Vagina (tissue), 2 donors: ENCODE measurements at places on chromosomes 2 and 18. TPM values are rescaled to one million over a fixed set of nuclear protein-coding genes. Genes with fewer than 3 reads are reported as not detected.

VIT gene
- total RNA-seq: 56.5 TPM

HRH4 gene
- not detected for total RNA-seq

GALR1 gene
- total RNA-seq: 0.98 TPM

CDKL4 gene
- 2.7 TPM for total RNA-seq

ZBTB14 gene
- total RNA-seq: 8.8 TPM

- no peak overlapping the region for H3K4me3 ChIP-seq
- DNase-seq: no peak
- H3K27ac ChIP-seq: no peak overlapping the region
- no peaks in the 10 kb centered on the region for H3K27me3 ChIP-seq
Observed at GRCh38 chr2:171930385-171930784, 8.1 kb downstream of the HAT1 start.

DNA sequence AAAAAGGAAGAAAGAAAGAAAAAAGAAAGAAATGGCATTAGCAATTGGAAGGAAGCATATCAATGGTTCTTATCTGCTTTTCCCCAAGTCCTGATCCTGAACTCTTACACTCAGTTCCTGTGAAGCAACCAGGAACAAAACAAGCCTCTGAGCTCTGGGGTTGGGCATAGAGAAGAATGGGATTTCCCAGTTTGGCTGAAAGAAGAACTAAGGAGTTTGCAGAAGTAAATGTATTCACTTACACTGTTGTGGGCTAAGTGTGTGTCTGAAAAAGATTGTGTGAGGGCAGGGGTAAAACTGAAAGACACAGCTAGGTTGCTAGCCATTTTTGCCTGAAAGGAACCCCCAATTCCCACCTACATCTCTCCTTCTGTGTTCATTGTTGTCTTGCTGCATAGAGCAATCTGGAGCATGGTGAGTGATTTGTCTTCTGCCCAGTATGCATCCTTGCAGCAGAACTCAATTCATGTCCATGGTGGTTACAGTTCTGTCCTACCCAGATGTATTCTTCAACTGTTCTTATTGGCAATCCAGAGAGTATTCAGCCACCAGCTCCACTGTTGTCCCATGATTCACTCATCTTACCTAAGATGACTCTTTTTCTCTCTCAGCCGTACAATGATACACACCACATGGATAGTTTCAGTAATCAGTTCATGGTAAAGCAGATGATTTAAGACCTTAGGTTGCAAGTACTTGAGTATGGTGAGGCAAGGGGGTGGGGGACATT, 348.7 kb downstream of the ARHGAP15 start:
- no peak overlapping the region for H3K27ac ChIP-seq
- peaks cover 15% of the 10 kb centered on the region for H3K4me1 ChIP-seq
- H3K27me3 ChIP-seq: no peaks in the 10 kb centered on the region

DNA sequence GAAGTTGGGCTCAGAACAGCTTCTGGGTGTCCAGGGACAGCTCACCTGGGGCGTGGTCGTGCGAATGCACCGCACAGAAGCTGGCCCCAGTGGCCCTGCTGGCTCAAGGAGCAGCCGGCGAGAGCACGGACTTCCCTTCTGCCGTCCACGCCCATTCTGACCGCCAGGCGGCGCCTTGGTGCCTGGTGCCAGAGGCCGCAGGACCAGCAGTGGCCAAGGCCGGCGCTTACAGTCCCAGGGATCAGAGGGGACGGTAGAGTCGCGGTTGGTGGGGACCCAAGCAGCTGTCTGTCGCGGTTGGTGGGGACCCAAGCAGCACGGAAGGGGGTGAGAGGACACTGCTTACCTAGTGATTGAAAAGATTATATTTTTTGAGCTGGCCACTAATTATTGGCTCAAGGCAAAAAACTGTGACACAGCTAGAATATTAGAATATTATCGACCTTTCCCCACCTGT, 25.7 kb downstream of the NPPC start:
- H3K4me1 ChIP-seq: no peaks in the 10 kb centered on the region
- no peak overlapping the region for H3K4me3 ChIP-seq
- H3K27me3 ChIP-seq: no peaks in the 10 kb centered on the region
- H3K27ac ChIP-seq: no peak overlapping the region
- H3K36me3 ChIP-seq: no peaks in the 10 kb centered on the region
